Hematopoietic multipotent progenitor cell (in vitro differentiated cells): ENCODE measurements at places on chromosomes 4 and X.

GRCh38 chrX:68048774-68049173 lies 384.5 kb downstream of the OPHN1 start:
- no peak for DNase-seq

- no peak for DNase-seq
Measured at GRCh38 chr4:111453216-111453615, 692.0 kb upstream of the FAM241A start.

DNA sequence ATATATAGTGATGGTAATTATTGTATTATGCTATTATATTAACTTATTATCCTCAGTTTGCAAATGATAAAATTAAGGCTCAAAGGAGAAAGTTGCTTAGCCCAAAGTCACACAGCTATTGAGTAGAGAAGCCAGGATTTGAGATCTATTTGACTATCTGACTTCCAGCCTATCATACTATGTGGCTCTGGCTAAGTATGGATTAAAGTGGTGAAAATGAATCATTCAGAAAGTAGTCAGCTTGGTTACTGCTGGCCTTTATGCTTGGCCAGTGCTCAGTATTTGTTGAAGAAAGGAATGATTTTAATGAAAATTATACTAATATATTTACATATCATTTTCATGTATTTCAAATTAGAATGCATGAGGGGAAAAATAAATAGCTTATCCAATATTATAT lies 219.8 kb downstream of the SHROOM3 start:
- DNase-seq, result no peak

DNA sequence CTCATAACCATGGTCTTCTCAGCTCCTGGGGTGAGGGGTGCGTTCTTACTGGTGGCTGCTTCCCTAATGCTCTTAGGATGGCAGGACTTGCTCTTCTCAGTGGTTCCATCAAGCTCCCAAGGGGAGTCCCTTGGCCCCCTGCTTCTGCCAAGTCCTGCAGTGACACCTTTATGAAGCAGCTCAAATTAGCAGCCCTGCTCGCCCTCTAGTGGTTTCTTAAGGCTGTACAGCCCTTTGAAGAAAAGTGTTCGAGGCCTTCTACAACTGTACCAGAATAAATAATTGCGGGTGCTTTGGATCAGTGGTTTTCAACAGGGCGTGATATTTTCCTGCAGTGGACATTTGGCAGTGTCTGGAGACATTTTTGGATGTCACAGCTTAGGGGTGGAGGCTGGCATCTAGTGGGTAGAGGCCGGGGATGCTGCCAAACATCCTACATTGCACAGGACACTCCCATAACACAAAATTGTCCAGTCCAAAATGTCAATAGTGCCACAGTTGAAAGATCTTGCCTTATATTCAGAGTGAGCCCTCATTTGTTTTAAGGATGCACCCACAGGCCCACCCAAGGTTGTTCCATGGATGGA lies 204.7 kb upstream of the S100G start:
- DNase-seq, result no peak

GRCh38 chr4:6826781-6827508 lies 44.4 kb downstream of the KIAA0232 start:
- no peak for DNase-seq

GRCh38 chrX:129649268-129650182 lies 5.2 kb downstream of the APLN start:
- DNase-seq, result no peak

GRCh38 chr4:89334311-89334710 lies 26.7 kb upstream of the GPRIN3 start:
- no peak for DNase-seq

- DNase-seq, result no peak
Measured at GRCh38 chr4:88097301-88097700, 61.1 kb downstream of the ABCG2 start.

DNA sequence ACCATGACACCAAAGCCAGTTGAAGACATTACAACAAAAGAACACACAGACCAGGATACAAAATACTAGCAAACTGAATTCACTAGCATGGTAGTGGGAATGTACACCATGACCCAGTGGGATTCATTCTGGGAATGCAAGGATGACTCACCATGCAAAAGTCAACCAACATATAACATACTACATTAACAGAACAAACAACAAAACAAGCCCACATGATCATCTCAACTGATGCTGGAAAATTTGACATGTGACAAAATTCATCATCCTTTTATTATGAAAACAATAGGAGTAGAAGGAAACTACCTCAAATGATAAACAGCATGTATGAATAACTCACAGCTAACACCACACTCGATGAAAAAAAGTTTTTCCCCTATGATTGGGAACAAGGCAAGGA lies 190.2 kb downstream of the DCLK2 start:
- DNase-seq, result no peak

GRCh38 chr4:10033191-10033881 lies 12.0 kb upstream of the SLC2A9 start:
- no peak for DNase-seq

- no peak for DNase-seq
Measured at GRCh38 chr4:96558466-96558865, 718.6 kb downstream of the PDHA2 start.

DNA sequence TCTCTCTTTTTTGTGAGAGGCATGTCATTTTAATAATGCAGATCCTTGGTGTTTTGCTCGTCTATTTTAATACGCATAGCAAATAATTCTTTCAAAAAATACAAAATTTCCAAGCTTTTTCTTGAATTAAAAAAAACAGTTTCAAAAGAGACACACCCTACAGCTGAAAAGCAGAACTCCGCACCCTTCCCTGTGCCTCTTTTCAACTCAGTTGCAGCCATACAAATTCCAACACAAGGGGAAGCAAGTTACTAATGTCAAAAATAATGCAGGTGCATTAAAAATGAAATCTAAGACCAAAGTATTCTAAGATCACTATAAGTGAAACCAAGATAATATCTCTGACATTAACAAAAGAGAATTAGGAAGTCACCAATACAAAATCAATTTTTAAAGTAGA lies 66.6 kb downstream of the NR3C2 start:
- peak; percentile 6 for DNase-seq

DNA sequence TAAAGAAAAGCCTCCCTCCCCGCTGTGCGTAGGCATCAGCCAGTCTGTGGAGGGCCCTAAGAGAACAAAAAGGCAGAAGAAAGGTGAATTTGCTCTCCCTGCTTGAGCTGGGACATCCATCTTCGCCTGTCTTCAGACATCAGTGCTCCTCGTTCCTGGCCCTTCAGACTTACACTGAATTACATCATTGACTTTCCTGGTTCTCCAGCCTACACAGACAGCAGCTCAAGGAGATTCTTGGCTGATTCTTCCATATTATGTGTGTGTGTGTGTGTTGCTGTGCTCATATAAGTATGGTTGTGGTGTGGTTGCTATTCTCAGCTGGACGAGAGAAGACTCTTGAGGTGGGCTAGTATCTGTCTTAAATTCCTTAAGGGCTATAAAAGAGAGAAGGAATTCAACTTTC lies 35.5 kb upstream of the CD99L2 start:
- no peak for DNase-seq

DNA sequence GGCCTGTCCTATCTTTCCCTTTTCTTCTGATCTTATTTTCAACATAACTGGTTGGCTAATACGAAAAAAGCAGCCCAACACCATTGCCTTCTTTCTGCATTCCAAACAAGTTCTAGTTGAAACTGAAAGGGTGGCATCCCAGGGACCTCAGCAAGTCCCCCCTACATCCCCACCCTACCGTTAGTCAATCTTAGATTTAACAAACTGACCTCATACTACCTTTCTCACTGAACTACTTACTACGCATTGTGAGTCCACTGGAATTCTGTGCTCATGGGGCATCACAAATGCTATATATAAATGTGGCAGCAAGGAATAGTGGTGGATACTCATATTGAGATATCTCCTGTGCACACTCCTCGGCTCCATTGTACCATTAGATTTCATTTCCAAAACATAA lies 33.1 kb upstream of the FGF5 start:
- DNase-seq, result no peak

DNA sequence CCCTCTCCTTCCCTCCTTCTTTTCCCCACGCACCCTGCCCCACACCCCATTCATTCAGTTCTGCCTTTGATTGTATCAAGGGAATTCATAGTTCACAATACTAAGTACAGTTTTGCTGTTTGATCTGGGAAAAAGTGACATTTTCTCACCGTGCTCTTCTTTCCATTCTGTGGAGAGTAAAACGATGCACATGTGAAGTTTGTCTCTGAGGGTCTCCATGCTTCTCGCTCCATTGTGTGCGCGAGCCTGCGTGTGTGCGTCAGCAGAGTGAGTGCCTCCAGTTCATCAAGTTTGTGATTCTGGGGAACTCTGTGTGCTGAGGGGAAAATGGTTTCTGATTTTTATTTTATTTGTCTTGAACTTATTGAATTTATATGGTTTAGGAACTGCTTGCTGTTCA lies 1.9 kb downstream of the STK26 start:
- DNase-seq, result no peak

DNA sequence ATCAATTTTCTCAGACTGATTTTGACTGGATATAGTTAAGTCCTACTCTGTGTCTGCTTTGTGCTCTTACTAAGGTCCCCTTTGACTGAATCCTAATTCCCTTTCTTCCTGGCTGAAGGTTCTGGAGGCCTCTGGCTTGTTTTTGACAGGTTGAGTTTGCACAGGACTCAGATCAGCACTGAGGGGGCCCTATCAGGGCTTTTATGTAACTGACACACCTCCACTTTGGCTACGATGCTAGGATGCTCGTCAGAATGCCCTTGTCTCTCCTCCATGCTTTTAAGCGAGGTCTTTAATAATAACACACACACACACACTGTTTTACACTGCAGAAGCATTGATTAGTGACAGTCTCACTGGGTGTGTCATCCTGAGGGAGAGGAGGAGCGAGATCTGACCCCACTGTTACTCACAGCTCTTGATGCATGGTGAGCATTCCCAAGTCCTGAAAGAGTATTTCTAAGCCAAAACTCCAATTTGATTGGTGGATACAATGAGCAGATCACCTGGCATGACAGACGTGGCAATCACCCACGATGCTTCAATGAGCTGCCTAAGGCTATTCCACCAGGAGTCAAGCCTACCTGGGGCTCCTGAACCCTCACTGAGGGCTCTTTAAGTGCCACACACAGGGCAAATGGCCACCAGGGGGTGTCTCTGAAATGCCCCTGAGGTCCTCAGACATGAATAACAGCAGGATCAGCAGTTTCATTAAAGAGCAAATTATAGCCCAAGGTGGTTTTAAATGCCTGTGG lies 130.4 kb upstream of the CPEB2 start:
- DNase-seq, result peak; percentile 69

- no peak for DNase-seq
Measured at GRCh38 chrX:16205840-16206239, 38.6 kb downstream of the MAGEB17 start.

- DNase-seq, result no peak
Measured at GRCh38 chr4:77202491-77202890, 45.5 kb downstream of the CCNG2 start.

DNA sequence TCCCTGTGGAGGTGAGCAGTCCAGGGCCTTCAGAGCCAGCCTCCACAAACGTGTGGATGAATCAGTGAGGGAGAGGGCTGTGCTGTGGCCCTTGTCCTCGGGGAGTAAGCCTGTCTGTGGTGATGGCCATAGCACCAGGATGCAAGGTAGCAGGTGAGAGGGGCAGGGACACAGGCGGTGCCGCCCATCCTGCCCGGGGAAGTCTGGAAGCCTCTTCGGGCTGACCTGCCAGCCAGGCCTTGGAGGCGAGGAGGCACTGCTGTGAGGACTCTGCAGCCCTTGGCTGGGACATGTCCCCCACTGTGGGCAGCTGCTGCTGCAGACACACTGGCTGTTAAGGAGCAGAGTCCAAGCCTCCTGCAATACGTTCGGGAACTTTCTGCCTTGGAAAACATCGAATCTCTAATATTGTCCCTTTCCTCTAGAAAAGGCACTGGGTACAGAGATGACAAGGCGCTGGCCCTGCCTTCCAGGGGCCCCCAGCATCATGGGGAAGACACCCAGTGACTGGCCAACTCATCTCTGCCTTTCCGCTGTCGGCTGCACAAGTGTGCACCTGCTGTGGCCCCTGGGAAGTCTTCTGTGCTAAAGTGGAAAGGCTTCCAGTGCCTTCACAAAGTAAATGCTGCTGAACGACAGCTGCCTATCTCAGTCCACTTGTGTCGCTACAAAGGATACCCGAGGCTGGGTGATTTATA lies 101.4 kb downstream of the ADRA2C start:
- DNase-seq, result no peak

DNA sequence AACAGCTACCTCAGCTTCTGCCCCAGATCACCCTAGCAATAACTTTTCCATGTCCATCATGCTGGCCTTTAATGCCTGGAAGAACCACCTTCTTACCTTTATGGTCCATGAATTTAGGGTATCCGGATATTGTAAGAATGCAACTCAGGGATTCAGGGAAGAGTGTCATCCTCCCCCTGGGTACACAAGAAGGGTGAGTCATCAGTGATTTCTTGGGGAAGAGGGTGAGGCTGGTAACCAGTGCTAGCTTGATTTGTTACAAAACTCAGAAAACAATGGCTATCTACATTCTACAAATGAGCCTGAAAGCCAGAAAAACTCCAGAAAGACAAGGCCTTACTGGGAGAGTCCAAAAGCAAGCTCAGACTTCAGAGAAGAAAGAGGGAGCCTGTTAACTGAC lies 10.4 kb upstream of the NALF2 start:
- no peak for DNase-seq

GRCh38 chrX:47613082-47613481 lies 6.6 kb downstream of the SYN1 start:
- DNase-seq, result no peak

DNA sequence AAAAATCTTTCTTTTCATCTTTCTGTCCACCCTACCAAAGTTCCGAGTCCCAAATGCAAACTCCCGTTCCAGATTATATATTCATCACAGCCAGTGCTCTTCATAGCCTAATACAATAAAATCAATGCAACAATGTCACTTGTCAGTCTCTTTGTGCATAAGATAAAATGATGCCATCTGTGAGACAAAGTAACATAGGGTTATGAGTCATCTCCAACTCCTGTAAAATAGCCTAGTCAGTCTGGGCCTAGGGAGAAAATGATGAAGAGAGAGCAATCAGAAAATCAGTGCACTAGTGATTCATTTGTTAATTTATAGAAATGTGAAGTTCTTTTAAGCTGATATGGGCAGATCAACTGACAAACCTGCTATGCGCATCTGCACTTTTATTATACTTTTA lies 689.1 kb upstream of the DIAPH2 start:
- no peak for DNase-seq

DNA sequence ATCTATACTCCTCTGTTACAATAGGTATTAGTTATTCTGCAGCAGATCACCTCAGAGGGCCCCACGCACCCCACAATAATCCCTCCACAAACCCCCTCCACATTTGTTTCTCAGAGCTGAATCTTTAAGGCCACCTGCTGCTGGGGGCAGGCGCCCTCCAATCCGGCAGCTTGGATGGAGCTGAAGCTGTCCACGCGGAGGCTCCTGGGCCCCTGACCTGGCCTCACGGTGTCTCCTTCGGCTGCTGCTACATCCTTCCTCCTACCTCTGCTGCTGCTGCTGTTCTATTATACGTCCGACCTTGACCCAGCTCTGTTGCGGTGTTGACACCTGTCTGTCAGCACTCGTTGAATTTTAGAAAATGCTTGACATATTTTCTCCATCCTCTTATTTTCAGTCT lies 430.2 kb upstream of the ZFP42 start:
- DNase-seq, result no peak

GRCh38 chrX:11423362-11423818 lies 130.2 kb downstream of the AMELX start:
- DNase-seq, result peak; percentile 79
